Brain microvascular endothelial cell (primary cell): ENCODE measurements at places on chromosomes 4 and X.

- peak; percentile 32 for DNase-seq
Observed at GRCh38 chrX:78619834-78620233, 39.3 kb downstream of the RTL3 start.

GRCh38 chrX:13428053-13428786 is 108.4 kb upstream of the ATXN3L start:
- peak; percentile 84 for DNase-seq

DNA sequence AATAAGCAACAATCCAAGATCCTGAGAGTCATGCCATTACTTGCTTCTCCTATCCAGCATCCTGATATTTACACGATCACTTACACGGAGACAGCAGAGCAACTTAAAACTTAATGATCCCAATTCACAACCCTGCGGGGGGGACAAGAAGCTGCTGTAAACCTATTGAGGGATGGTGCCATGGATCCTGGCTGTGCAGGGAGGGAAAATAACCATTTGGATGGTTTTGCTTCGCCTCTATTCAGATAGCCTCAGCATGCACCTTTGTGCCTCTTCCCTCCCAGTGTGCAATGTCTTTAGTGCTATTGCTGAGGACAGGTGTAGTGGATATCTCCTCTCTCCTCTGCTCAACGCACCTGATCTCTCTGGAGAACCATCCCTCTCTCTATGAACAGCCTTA is 89.7 kb upstream of the PPARGC1A start:
- no peak for DNase-seq

DNA sequence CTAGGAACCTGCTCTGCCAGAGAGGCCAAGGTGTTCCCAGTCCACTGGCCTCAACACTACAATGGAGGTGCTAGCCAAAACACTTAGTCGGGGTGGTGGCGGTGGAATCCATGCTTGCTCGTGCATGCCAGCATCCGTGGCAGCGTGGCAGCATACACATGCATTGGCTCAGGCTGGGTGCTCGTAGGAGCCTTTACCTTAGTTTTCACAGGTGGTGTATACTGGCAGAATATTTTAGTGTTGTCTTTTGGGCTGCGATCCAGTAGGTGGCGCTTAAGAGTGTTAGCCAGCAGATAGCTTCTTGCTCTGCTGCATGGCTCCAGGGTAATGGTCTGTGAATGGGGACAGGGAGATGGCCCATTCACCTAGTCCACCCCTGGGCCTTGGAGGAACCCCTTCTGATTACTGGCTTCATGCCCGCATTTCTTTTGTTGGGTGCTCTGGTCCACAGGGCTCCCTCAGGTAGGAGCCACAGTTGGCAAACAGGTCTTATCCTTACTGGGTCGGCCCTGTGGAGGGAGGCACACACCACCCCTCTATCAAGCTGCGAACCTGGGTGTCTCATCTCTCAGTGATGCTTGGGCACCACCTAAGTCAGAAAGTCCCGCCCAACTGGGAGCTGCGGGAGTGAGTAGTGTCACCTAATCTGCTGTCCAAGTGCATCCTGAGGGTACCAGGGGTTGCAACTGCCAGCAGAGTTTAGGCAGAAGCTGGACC is 40.0 kb downstream of the RIPPLY1 start:
- peak; percentile 7 for DNase-seq

- no peak for DNase-seq
Observed at GRCh38 chrX:99663136-99663535, 746.9 kb downstream of the PCDH19 start.

DNA sequence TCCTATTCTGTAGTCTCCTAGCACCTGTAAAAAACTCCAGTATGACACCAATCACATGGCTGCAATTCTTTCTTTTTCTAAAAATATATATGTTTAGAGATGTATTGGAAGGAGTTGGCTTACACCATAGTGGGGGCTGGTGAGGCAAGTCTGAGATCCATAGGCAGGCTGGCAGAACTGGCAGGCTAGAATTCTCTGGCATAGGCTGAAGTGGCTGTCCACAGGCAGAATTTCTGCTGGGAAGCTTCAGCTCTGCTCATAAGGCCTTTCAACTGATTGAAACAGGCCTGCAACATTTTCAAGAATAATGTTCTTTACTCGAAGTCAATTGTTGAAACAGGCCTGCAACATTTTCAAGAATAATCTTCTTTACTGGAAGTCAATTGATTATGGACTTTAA is 37.0 kb downstream of the FGF2 start:
- no peak for DNase-seq

- DNase-seq, result no peak
Observed at GRCh38 chrX:109440475-109440874, 41.4 kb downstream of the GUCY2F start.

GRCh38 chrX:26375346-26375745 is 159.4 kb downstream of the MAGEB5 start:
- DNase-seq, result no peak

DNA sequence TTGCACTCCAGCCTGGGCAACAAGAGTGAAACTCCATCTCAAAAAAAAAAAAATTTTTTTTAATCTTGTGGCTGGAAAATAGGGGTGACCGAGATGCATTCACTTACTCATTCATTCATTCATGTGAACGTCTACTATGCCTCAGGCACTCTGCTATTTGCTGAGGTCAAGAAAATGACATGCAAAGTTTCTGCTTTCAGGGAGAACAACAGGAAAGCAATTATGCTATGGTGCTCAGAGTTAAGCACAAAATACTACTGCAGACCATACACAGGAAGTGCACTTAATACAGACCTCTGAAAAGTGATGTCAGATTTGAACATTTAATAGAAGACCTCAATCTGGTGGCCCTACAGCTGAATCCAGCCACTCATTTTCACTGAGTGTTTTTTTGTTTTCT is 59.6 kb upstream of the DUSP21 start:
- no peak for DNase-seq

DNA sequence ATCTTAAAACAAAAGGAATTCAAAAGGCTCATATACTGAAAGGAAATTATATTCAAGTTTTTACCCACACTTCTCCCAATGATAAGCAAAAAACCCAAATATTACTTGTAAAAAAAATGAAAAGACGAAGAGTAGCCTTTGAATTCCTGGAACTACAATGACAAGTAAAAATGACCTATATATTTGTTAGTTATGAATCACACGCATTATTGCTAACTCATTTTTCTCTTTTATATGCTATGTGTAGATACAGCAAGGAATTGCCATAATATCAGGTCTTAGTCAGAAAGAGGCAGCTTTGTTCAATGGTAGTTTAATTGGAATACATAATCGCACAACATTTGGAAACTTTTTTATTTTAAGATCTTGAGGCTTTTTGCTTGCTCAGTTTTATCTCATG is 22.7 kb upstream of the ASB5 start:
- no peak for DNase-seq

DNA sequence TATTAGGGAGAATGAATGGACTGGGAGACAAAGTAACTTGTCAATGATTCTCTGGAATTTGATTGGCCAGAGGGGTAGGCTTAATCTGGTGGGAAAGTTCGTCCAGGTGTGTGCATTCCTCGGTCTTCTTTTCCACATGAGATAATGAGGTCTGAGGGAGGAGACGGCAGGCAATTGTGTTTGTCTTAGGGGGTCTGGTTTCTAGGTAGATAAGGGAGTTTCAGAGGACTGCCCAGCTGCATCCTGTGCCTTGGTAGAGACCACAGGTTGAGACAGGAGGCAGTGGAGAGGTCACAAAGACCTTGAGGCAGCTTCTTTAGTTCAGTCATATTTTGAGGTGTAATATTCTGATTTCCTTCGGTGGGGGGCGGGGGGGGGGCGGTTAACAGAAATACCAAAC is 4.3 kb downstream of the MGST2 start:
- DNase-seq, result no peak

DNA sequence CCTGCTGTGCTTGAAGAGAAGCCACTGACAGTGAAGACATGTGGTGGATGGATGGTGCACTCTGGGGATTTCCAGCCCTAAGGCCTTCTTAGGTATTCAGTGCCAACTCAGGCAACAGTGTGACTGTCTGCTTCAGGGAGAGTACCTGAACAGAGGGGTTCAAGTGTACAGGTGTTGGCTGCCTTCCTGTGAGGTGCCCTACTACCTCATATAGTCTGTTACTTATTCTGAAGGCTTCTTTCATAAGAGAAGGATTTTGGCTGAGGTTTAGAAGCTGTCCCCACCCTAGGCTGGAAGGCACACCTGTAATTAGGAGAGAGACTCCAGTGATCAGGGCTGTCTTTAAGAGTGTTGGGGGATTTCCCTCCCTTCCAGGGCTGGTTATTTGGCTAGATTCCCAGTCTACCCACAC is 1.8 kb downstream of the FTHL17 start:
- DNase-seq, result no peak

DNA sequence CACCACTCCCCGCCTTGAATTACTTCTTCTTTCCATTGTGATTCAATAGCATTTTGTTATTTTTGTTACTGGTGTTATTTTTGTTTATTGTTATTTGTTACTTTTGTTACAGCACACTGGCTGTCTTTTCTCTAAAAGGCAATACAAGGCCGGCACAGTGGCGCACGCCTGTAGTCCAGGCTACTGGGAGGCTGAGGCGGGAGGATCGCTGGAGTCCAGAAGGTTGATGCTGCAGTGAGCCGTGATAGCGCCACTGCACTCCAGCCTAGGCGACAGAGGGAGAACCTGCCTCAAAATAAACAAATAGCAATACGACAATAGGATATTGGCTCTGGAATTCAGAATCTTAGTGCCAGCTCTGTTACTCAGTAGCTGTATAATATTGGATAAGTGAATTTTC is 1.0 kb upstream of the MED12 start:
- no peak for DNase-seq

- DNase-seq, result peak; percentile 58
Observed at GRCh38 chr4:126916626-126917140, 716.1 kb upstream of the INTU start.

GRCh38 chr4:66357316-66357715 is 687.0 kb upstream of the EPHA5 start:
- DNase-seq, result peak; percentile 38

GRCh38 chrX:18757956-18758932 is 50.8 kb downstream of the PPEF1 start:
- no peak for DNase-seq

DNA sequence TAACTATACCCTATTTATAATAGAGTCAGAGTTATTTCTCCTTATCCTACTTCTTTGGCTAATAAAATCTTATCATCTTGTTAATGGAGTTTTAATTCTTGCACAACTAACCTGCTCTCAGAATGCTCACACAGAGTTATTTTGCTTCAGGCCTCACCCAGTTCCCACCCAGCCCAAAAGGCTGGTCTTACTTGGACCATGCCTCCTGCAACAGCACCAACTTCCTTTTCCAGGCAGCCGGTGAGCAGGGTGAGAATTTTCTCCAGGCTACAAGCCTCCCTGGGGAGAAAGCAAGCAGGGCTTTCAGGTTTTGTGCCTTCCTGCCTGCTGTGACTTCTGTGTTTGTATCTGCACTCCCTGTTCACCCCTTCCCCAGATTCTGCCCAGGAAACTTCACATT is 29.1 kb upstream of the BANK1 start:
- DNase-seq, result no peak

GRCh38 chr4:2928242-2929176 is 34.7 kb downstream of the NOP14 start:
- DNase-seq, result no peak

DNA sequence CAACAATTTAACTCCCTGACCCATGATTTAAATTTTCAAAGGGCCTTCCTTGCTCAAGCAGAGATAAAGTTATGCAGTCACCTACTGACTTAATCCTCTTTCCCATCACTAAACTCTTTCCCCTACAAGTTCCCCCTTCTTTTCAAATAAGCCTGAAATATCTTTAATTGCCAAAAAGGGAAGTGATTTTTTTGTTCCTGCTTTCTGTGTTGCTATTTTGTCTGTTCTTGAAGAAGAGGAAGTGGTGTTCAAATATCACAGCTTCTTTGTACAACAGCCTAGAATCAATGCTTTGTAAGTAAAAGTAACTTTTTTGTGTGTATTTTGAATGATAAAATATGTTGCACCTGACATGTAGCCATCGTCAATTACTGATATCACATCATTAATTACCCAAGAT is 595.9 kb downstream of the CENPC start:
- no peak for DNase-seq

- DNase-seq, result no peak
Observed at GRCh38 chrX:72005046-72005445, 94.4 kb downstream of the NHSL2 start.

DNA sequence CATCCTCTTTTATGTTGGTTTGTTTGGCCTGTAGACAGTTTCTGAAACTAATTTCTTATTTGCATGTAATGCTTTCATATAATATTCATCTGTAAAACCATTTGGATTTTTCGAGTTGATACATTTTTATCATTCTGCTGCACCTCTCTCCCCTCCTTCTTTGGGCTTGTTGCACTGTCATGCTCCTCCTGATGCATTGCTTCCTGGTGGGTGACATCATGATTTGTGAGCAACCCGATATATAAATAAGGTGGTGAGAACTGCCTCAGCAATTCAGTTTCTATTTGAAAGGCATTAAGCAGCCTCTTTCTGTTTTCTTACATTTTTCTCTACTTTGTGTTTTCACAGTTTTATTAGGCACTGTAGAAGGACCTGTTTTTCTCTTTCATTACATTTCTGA is 515.7 kb downstream of the RPA4 start:
- peak; percentile 70 for DNase-seq

- DNase-seq, result no peak
Observed at GRCh38 chr4:36388710-36389109, 107.3 kb downstream of the DTHD1 start.
